ENCODE measurements at places on chromosomes 11 and 22. TPM values are rescaled to one million over a fixed set of nuclear protein-coding genes. Genes with fewer than 3 reads are reported as not detected.

Gene SEC14L3
- total RNA-seq = not detected

Gene C11orf52
- not detected for total RNA-seq

Gene SCGB2A2
- total RNA-seq = not detected

Gene CCDC116
- 0.51 TPM for total RNA-seq

Gene LIF
- total RNA-seq = 67.9 TPM

Gene SMC1B
- 2.7 TPM for total RNA-seq

DNA sequence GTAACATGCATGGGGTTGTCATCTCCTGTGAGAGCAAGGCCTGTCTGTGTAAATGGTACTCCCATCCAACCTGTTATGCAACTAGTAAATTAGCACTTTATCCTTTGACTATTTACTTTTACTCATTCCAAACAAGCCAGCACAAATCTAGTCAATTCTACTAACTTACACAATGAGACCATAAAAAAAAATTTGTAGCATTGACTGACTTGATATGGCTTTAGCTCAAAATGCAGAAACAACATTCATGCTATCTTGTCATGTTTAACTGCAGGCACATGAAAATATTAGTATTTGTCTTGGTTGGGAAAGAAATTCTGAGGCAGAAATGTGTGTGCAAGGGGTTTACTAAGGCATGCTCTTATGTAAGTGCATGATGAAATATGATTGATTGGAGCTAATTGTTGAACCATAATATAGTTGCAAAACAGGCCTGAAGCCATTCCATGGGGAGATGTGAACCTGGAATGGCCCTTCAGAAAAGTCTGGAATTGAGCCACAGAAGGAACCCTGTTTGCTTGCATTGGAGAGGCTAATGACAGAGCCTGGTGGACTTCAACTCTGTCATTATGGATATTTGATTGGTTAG lies 2.5 kb downstream of the SLC22A25 start:
- DNase-seq = no peak

All from activated T-cell treated with anti-CD3 and anti-CD28 coated beads, Interleukin-2, amount 50 U/mL, for 72 hours (primary cell).